ENCODE measurements at places on chromosomes 7 and 10.

- DNase-seq, result no peak
Observed at GRCh38 chr7:31049005-31049765, 2.9 kb upstream of the ADCYAP1R1 start.

DNA sequence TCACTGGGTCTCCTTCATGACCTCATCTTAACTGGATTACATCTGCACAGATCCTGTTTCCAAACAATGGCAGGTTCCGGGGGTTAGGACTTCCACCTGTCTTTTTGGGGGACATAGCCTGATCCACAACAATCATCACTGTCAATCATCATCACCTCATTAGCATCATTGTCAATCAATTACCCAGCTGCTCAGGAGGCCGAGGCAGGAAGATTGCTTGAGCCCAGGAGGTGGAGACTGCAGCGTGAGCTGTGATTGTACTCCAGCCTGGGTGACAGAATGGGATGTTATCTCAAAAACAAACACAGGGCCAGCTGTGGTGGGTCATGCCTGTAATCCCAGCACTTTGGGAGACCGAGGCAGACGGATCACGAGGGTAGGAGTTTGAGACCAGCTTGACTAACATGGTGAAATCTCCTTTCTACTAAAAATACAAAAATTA, 18.7 kb downstream of the AMZ1 start:
- DNase-seq, result no peak

GRCh38 chr7:105267244-105267643, 121.5 kb downstream of the SRPK2 start:
- DNase-seq, result no peak

DNA sequence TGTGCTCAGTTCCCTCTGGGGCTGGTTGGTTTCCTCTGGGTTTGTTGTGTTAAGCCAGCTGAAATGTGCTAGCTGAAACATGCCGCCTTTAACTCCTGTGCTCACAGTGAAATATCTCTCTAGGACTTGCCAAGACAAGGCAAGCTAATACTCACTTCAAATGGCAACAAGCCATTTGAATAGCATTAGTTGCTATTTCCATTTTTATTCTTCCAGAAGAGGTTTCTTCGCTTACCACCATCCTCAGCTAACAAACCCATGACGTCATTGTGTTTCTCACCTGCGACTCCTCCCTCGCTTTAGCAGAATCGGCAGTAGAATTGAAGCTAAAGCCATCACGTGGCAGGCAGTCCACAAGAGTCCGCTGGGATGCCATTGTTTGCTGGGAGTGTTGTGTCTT, 61.3 kb downstream of the ZNF22 start:
- DNase-seq, result no peak

- DNase-seq, result no peak
Observed at GRCh38 chr10:36366843-36367242, 724.7 kb upstream of the FZD8 start.

GRCh38 chr7:102155821-102156441, 130.7 kb upstream of the SH2B2 start:
- DNase-seq, result no peak

DNA sequence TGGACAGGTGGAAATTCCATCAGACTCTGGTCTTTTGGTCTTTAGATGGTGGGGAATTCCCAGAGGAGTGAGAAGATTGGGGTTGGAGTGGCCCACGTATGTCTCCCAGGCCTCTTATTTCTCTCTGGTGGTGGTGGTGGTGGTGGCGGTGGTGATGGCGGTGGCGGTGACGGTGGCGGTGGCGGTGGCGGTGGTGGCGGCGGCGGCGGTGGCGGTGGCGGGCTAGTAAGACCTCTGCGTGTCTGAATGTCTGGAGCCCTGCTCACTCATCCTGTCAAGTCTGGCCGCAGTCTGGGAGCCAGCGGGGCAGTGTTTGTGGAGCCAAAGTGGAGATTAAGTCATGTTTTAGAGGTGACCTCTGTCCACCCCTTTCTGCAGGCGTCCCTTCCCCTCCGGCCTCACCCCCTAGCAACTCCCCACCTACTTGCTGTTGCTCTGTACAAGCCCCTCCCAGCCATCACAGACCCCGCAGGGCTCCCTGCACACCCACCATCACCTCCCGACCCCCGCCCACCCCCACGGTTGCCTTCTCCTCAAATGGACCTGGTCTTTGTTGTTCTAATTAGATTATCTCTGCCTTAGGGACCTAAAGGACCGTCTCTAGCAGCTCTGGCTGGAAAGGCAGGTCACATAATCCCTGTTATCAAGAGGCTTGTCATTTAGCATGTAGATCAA, 165.0 kb upstream of the TBX20 start:
- no peak for DNase-seq

DNA sequence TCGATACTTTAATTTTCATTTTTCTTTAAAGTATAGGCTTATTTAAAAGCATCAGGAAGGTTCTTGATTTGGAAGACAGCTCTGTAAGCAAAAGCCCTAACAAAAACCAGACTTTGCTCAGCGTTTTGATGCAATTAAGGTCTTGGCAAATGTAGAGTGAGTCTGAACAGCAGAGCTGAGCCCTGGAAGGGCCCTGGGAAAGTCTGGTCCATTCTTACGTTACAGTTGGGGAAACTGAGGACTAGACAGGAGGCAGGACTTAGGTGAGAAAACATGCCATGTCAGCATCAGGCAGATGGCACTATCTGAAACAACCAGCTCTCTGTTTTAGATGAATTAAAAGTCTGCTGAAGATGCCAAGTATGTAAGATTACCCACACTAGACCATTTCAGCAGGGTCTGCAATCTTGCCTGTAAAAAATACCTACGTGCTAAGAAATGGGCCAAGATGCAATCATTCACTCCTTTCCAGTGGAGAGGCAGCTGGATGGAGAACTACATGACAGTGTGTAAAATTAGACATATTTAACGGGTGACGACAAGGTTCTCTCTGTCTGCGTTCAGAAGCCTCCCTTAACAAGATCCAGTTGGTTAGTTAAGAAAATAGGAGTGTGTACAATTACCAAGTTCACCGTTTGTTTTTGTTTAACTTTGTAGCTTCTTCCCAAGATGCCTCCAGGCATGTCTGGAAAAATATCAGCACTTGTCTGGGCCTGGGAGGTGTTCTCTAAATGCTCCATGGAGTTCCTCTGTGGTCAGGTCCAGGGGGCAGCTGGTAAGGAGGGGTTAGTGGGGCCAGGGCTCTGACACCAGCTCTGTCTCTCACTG, 502.3 kb upstream of the ZMIZ1 start:
- DNase-seq, result no peak

- DNase-seq, result no peak
Observed at GRCh38 chr7:2247141-2247995, 5.3 kb downstream of the NUDT1 start.

GRCh38 chr10:71365366-71365765, 31.4 kb upstream of the CDH23 start:
- DNase-seq, result no peak

DNA sequence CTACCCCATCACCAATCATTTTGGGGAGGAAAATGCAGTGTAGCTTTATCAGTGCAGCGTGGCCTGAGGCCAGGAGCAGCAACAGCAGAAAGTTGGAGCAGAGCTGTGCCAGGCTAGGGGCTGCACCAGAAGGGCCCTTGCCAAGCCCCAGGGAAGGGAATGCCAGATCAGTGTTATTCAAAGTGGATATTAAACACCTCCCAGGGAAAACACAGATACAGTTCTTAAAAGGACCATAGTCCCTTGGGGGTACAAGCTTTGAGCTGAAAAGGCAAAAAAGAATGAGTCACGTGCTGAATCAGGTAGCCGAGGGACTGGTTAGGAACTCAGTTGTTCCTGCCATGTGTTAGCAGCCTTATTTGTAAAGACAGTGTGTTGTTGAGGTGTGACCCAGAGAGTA, 54.0 kb downstream of the GSDME start:
- no peak for DNase-seq

DNA sequence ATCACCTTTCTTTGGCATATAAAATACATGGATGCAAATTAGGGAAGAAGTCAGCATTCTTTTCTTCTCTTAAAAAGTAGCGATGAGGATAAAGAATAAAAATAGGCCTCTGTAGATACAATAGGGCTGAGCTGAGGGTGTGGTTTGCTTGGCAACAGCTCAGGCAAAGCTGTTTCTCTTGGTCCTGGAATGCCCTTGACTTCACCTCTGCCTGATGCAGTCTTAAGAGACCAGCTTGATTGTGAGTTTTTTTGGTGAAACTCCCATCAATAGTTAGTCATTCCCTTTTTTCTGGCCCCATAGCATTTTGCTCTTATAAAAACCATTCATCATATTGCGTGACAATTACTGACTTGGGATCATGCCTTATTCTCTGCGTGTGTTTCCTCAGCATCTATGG, 42.1 kb upstream of the MKLN1 start:
- DNase-seq, result no peak

DNA sequence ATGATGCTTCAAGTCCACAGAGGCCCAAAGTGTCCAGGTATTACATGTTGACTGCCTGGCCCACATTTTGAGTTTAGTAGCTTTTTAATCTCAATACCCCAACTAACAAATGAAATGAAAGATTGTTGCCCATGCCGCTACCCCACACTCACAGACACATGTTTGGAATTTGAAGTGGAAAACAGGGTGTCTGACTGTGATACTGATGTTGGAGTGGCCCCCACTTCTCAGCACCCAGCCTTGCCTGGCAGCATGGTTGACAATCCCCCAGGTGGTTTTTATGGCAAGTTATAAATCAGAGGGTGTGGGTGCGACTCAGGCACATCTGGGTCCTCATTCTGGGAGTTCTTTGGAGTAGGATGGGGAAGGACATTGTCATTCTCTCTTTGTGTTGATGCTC, 314.7 kb upstream of the ZNF32 start:
- DNase-seq, result no peak

DNA sequence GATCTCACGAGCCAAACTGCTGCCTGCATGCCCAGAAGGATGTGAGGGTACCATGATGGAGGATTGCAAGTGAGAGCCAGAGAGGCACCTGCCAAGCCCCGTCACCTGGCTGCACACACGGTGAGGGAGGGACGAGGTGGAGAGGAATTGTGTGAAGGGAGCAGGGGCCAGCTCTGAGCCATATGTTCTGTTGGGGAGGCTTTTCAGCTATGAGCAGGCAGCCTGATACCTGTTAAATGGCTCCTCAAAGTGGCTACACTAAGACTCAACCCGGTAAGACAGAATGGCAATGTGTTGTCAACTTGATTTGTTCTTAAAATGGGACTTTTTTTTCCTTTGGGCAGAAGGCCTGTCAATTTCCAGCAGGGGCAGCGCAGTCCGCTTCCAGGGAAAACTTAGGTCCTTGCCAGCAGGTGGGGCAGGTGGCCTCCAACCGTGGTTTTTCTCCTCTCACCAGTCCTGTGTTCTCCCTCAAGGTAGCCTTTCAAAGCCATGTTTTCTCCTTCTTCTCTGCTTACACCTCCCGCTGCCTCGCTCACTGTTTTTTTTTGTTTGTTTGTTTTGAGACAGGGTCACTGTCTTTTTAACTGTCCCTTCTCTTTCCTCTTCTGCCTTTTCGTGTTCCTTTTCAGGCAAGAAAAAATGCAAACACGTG, 57.7 kb upstream of the ZNRF2 start:
- no peak for DNase-seq

All from activated CD4-positive, alpha-beta T cell treated with anti-CD3 and anti-CD28 coated beads, Interleukin-2, amount 50 U/mL, for 4 hours (primary cell).